ENCODE measurements at places on chromosomes 2 and 18.
A peak's percentile ranks its signal among the peaks of the same experiment; 100 is the strongest.

- no peak for DNase-seq
Measured at GRCh38 chr2:238030422-238031155, 30.2 kb upstream of the SCLY start.

- DNase-seq: no peak
Measured at GRCh38 chr2:24511198-24511597, 20.1 kb downstream of the NCOA1 start.

GRCh38 chr2:203359450-203359849, 31.3 kb downstream of the ABI2 start:
- DNase-seq: no peak

- DNase-seq: no peak
Measured at GRCh38 chr2:898319-898718, 52.3 kb upstream of the SNTG2 start.

DNA sequence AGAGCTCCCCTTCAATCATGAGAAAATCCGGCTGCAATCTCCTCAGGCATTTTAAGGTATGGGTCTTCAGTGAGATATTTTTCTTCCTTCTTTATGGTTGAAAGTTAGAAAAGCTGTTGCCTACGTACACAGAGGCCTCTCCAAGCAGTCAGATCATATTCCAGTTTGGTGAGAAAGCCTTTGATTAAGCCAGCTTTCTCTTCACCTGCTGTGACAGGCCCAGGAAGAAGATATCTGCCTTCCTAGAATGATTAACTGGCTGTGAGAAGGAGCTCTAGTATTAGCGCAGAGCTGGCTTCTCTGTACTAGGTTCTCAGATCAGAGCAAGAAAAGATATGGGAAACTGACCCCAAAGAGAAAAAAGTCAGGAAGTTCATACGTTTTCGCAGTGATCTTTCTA, 585.0 kb upstream of the CHAC2 start:
- no peak for DNase-seq

GRCh38 chr18:79684787-79685186, 5.2 kb downstream of the CTDP1 start:
- no peak for DNase-seq

- DNase-seq: peak; percentile 34
Measured at GRCh38 chr18:59249199-59249774, 24.0 kb downstream of the RAX start.

DNA sequence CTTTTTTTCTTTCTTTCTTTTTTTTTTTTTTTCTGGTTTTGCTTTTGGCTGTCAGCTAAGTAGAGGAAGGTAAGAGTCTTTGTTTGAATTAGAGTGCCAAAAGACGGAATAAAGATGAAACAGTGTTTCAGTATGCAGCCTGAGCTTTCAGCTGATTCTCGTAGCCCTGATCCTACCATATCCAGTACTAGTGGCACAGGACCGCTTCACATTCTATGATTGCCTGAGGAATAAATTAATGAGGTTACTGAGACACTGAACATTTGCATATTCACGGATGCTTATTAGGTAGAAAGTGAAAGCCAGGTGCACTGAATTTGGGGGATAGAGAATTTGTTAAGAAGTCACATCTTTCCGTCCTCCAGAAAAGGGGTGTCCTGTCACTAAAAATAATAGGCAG, 421.5 kb upstream of the POU3F3 start:
- no peak for DNase-seq

- DNase-seq: peak; percentile 40
Measured at GRCh38 chr2:111122631-111123421, 2.1 kb downstream of the BCL2L11 start.

DNA sequence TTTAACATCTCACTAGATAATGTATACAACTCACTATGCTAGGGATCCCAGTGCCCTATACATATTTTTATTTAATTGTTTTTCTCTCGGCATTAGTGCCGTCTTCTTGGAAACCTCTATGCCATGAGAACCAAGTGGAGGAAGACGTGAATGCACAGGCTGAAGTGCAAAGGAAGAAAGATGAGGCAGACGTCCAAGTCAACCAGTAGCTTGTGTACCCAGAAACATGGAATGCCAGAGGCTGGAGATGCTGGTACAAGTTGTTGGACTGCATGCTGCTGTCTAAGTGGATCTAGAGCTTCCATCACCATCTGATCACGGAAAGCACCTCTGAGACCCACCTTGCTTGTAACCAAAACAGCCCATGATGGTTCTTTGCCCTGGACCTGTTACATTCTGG, 12.5 kb upstream of the GEMIN6 start:
- DNase-seq: no peak

- DNase-seq: no peak
Measured at GRCh38 chr2:28991021-28991420, 9.9 kb downstream of the TOGARAM2 start.

DNA sequence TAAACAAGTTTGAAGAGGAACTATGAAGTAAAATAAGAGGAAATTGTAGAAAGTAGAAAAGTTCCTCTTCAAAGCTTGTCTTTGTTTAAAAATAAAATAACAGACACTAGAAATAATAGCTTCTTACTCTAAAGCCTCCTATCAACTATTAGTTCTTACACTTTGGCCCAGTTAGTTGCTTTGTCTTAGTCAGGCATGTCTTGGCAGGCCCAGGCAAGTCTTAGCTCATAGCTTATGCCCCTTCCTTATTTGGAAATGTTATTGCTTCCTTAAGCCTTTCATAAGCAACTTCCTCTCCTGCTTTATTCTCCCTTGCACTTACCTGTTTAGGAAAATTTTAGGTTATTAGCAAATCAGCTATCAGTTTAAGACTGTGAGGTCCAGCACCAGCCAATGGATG, 950.6 kb upstream of the LRATD1 start:
- DNase-seq: no peak

DNA sequence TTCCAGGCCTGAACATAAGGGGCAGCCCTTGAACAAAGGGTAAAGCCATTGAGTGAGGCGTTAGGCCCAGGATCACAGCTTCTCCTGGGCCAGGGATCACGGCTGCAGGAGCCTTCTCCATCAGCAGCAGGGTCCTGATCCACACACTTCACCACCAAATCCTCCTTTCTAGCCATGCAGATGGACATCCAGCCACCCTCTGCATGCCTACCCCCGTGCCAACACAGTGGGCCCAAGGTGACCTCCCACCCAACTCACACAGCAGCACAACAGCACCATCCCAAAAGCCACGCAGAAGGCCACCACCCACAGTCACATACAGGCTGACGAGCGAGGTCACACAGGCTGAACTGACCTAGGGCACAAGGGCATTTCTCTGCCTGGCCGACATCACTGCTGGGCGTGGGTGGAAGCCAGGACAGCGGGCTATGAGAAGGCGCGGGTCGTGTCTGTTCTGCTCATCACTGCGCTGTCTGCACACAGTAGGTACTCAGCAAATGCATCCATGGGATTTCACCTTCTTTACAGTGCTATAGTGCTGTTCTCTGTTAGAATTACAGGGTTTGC, 31.2 kb downstream of the TFCP2L1 start:
- no peak for DNase-seq

- DNase-seq: no peak
Measured at GRCh38 chr18:41269294-41269693, 685.7 kb upstream of the PIK3C3 start.

GRCh38 chr2:144325086-144325485, 194.8 kb downstream of the ZEB2 start:
- peak; percentile 35 for DNase-seq

GRCh38 chr18:58201733-58202730, 158.0 kb downstream of the NEDD4L start:
- no peak for DNase-seq

GRCh38 chr2:151855111-151855510, 26.9 kb upstream of the ARL5A start:
- DNase-seq: no peak

GRCh38 chr2:173884025-173884802, 81.0 kb downstream of the SP3 start:
- DNase-seq: peak; percentile 61

DNA sequence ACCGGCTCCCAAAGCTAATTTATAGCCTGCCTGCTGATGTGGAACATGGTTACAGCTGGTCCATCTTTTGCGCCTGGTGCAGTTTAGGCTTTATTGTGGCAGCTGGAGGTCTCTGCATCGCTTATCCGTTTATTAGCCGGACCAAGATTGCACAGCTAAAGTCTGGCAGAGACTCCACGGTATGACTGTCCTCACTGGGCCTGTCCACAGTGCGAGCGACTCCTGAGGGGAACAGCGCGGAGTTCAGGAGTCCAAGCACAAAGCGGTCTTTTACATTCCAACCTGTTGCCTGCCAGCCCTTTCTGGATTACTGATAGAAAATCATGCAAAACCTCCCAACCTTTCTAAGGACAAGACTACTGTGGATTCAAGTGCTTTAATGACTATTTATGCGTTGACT, 51.4 kb downstream of the TMEM178A start:
- DNase-seq: no peak

DNA sequence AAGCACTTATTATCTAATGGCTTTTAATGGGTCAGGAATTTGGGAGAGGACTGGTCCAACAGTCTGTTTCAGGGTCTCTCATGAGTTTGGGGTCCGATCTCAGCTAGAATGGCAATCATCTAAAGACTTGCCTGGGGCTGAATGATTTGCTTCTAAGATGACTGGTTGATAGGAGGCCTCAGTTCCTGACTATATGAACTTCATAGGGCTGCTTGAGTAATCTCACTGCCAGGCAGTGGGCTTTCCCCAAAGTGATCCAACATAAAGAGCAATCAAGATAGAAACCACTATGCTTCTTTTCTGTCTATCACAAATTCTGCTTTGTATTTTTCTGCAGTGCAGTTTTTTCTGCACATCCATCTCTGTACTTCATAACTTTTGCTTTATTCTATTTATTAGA, 793.5 kb upstream of the CHAC2 start:
- no peak for DNase-seq

DNA sequence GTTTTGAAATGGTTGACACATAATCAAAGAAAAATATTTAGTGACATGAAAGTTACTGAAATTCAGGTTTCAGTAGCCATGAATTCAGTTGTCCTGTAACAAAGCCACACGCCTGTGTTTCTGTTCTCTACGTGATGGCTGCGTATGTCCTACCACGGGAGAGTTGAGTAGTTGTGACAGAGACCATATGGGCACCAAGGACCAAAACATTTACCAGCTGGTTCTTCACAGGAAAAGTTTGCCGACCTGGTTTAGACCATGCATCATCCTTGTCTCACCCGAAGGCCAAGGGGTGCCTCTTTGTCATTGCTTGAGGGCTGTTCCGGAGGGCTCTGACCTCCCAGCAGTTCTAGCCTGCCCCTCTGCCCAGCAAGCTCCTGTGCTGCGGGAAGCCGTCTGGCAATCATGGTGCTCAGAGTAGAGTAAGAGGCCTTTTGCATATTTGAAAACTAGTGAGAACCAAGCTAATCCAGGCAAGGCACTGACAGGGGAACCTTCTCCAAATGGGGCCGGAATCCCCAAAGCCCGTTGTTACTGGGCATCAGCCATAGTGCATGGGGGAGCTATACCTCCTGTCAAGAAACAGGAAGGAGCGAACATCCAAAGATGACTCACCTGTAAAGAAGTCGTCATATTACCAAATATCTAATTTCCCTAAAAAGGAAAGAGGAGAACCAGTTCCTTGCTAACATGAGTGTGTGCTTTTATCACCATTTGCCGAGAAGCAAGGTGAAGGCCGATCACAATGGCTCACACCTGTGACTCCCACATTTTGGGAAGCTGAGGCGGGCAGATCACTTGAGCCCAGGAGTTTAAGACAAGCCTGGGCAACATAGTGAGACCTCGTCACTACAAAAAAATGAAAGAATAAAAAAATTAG, 92.6 kb upstream of the RAB12 start:
- no peak for DNase-seq

- no peak for DNase-seq
Measured at GRCh38 chr2:242029422-242030225, 160.1 kb downstream of the RTP5 start.

GRCh38 chr18:35192415-35192814, 48.4 kb upstream of the ZNF397 start:
- DNase-seq: no peak

DNA sequence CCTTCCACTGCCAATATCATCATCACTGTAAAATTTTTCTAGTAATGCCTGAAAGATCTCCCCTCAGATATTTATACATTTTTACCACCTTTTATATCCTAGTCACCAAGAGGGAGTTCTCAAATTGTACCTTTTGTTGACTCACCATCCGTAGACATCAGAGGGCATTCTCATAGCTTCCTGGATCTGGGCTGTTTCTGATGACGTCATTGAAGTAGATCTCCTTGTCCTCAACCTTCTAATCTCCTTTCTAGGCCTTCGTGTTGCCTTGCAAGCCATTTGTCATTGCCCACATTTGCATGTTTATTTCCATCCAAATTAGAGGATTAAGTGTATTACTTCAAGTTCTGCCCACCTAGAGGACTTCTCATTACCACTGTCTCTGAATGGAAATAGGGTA, 193.4 kb upstream of the NRXN1 start:
- DNase-seq: no peak

- DNase-seq: no peak
Measured at GRCh38 chr2:217954051-217954450, 48.7 kb downstream of the TNS1 start.

- DNase-seq: no peak
Measured at GRCh38 chr2:238847841-238848690, at the start of gene TWIST2. Gene TWIST2, plus strand, starts transcription at chr2:238848085. Its CDS starts 131 bp downstream, at chr2:238848216.

- DNase-seq: no peak
Measured at GRCh38 chr2:190799999-190800398, 80.6 kb upstream of the GLS start.

- DNase-seq: no peak
Measured at GRCh38 chr2:7692657-7693161, 775.5 kb downstream of the RNF144A start.

- no peak for DNase-seq
Measured at GRCh38 chr18:46705521-46705920, 48.5 kb upstream of the LOXHD1 start.

DNA sequence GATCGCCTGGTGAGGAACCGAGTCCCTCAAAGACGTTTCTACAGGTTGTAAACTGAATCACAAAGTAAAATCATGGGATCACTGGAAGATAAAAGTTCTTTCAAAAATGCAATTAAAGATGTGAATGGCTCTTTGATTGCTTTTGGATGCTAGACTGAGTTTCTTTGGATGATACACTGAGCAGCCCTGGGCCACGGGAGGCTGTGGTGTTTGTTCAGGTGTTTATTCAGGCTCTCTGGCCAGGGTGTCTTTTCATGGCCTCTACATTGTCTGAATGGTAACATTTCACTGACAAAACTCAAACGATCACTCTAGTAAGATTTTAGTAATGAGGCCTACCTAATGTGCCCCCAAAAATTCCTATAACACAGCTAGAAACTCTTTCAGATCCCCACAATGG, 48.4 kb upstream of the SPATS2L start:
- no peak for DNase-seq

GRCh38 chr2:11166476-11166875, 11.2 kb downstream of the SLC66A3 start:
- no peak for DNase-seq

GRCh38 chr18:32958746-32959145, 185.9 kb upstream of the KLHL14 start:
- no peak for DNase-seq

DNA sequence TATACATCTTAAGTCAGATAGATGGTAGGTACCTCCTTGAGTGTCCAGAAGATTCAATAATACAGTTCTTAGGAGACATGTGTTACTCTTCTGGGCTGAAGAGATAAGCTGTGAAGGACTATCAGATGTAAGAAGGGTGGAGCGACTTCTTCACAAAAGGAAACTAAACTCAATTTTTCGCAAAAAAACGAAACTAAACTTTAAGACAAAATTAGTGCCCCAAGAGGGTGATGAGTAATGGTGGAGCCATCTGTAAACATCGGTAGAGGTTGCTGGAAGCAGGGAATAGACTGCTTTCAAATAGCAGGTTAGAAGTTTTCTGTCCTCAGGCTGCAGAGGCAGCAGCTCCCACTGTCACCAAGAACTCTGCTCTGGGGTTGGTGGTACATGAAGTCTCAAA, 111.6 kb upstream of the TACR1 start:
- no peak for DNase-seq

- DNase-seq: no peak
Measured at GRCh38 chr2:134248913-134249312, 5.0 kb upstream of the MGAT5 start.

Measured in CD4-positive, alpha-beta T cell treated with Interleukin-6 for 4 hours (primary cell).